ENCODE measurements at places on chromosomes 6 and 20.

GRCh38 chr20:3543901-3544507 is 73.2 kb downstream of the ATRN start:
- no peak for DNase-seq

GRCh38 chr6:42555477-42556457 is 8.1 kb upstream of the UBR2 start:
- no peak for DNase-seq

DNA sequence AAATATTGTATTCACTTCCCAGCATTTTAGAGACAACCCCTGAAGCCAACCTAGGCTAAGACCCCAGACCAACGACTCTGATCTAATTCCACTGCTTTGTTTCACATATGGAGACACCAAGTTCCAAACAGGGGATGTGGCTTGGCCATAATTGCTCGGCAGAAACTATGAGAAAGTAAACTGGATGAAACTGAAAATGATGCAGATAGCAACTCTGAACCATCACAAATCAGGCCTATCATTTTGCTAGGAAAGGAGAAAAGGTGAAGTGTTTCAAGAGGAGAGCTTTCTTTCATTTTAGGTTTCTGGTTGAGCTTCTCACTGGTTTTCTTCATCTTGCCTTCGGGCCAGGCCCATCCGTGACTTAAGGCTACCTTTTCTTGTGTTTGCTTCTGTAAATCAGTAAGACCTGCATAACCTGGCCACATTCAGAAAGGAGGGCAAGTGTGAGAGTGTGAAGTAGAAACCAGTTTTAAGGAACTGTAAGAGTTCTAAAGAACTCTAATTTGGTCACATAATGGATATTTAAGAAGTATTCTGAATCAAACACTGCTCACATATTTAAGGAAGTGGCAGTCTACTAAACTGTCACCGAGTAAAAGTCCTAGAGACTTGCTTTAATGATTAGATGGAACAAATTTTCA is 105.8 kb downstream of the BACH2 start:
- DNase-seq: no peak

GRCh38 chr6:100304575-100304974 is 160.1 kb downstream of the SIM1 start:
- DNase-seq: no peak

DNA sequence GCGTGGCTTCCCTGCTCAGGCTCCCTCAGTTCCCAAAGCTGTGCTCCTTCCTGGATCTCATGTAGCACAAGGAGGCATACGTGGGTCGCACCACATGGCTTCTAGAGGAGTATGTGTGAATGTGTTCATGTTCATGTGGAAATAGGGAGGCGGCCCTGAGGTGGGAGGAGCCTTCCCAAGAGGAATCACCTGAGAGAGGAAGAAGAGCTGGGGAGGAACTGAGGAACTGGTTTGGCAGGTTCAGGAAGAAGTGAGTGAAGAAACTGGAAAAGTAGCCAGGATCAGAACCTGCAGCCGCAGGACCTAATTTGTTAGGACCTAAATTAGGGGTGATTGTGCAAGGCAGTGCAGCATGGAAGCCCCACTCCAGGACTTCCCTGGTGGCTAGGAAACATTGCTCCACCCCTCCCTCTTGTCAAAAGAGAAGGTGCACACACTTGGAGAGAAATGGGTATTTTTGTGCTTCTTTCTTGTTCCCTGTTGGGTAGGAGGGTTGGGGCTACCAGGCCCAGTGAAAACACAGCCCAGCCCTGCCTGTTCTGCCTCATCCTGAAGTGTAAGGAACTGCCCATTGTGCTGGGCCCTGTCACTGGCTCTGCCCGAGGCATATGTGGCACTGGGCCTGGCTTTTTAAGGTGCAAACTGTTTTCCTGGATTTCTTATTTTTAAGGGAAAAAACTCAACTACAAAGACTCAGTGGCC is 20.7 kb downstream of the SYNJ2 start:
- DNase-seq: no peak

DNA sequence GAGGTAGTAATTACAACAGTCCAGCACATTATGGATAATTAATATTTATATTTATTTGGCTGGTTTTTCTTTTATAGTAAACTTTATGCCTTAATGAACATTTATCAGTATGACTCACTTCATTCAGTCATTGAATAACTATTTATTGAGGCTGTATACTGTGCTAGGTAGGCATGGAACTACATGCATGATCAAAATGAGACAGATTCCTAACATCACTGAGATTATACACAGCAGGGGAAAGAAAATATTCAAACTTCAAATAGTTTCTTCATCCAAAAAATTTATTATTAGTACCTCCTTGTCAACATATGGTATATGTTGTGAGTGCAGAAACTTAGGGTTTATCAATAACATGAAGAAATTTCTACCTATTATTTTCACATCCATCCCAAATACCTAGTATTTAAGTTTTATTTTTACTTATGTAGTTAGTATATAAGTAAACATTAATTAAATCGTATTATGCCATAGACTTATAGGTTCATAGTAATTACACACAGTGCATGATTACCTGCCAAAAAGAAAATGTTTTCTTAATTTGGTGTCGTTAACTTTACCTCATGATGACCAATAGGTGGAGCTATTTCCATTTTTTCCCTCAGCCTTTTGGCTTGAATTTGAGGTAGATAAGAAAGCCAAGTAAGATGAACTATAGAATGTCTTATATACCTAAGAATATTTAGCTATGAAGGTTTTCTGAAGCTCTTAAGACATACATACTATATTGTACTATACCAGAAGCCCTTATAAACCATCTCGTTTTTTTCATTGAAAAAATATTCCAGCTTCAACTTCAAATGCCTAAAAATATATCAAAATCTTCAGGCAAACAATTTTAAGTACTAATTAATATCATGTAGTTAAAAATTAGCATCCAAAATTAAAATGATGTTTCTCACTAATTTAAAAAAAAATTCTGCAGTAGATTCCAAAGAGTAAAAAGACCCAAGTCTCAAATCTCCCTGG is 12.5 kb upstream of the TMEM30A start:
- no peak for DNase-seq

DNA sequence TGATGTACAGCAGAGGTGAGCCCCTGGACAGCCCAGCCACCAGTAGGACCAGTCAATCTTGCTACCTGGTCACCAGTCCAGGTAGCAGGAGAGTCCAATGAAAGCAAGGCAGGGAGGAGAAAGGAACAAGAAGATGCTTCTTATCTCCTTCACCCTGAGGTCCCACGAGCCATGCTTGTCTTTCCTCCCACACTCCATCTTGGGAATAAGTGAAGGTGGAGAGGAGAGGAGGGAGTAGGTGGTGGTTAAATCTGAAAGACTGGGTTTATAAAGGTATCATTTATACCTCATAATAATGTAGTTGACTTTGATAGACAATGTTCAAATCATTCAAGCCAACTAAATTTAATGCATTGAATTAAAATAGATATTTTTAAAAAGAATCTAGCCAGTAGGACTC is 35.9 kb downstream of the LAMP5 start:
- no peak for DNase-seq

DNA sequence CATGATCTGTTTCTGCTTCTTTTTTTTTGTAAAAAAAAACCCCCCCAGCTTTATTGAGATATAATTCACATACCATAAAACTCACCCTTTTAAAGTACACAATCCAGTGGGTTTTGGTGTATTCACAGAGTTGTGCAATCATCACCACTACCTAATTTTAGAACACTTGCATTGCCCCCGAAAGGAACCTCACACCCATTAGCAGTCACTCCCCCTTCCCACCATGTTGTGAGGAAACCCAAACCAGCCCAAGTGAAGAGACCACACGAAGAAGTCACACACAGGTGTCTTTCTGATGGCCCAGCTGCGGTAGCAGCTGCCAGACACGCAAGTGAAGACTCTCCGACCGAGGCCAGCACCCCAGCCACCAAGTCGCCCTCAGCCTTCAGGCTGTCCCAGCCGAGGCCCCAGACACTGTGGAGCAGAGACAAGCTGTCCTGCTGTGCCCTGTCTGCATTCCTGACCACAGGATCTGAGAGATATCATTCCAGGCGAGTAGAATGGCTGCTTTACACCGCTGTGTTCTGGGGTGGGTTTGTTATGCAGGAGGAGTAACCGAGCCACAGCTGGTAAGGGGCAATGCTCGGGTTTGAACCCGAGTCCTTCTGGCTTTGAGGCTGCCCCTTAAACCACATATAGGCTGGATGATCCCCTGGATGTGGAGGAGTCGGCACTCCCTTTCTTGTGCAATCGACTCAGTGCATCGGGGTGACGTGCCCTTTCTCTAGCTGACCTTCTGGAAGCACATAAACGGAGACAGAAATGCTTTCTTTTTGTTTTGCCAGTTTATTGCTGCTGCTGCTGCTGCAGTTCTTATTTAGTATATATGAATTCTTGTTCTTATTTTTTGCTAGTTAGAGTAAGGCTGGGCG is 59.1 kb upstream of the PTPN1 start:
- no peak for DNase-seq

DNA sequence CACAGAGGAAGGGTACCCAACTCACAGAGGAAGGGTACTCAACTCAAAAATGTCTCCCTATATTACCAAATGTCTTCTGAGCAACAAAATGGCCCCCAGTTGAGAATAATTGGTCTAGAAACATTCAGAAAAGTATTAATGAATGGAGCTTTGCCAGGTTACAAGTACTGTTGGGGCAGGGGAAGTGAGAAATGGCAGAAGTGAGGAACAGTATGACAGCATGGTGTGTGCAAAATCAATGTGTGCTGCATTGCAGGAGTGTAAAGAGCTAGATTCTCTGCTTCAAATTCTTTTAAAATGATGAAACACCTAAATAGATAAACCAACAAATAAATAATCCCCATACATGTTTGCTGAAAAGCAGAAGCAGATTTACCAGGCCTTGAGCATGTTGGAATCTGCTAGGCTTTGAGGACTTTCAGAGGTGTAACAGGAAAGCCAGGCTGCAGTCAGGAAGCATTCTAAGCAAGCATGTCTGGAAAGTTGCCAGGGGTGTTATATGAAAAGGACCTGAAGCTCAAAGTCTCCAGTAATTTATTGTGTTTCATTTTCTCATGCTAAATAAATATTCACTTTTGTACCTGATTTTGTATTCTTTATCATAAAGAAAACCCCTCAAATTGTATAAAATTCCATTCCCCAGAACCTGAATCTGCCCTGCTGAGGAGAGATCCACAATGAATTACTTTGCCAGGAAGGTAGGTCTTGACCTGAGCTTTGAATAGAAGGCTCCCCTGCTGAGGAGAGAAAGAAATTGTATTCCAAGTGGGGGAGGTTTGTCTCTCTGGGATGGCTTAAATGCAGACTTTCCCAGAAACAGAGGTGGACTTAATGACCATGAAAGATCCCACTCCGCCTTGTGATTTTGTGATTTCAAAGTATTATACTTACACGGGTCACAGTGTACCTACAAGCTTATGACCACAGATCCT is 265.0 kb upstream of the MARCKS start:
- no peak for DNase-seq

GRCh38 chr6:45822246-45822812 is 193.3 kb downstream of the CLIC5 start:
- no peak for DNase-seq

DNA sequence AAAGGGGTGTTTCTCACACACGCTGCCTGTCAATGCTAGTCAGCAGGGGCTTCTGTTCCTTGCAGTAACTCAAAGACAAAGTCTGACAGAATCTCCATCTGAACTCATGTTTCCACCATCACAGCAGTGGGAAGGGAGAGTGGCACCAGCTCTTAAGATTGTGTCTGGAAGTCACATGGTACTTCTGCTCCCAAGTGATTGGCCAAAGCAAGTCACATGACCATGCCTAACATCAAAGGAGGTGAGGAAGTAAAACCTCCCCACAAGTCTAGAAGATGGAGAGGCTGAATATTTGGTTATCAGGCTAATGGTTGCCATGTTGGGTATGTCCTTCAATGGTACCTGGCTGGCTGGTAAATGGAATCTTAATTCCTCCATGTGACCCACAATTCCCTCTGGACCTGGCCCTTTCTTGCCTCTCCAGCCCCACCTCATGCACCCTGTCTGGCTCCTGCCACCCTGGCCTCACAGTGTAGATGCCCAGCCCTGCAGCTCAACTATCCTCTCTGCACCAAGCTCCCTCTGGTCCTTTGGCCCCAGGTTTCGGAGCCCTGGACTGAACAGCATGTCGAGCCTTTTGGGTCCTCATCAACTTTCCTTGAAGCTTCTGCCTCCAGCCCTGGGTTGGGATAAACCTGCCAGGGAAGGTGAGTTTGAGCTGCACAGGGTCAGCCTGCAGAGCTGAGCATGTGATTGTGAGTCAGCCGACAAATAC is 51.0 kb upstream of the PMEPA1 start:
- no peak for DNase-seq

DNA sequence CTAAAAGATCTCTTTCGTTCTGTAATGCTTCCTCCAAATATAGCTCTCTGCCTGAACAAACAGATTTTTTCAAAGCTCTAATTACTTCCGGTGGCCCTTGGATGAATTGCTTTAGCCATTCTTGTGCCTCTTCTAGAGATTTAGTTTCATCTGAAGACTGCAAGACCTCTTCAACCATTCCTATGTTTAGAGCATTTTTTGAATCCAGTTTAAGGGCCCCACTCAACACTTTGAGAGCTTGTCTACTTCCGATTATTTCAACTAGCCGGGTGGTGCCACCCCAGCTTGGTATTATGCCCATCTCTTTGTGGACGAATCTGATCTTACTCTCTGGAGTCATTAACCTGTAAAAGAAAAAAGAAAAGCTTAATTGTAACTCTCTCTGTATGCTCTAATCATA is 23.3 kb downstream of the RNF146 start:
- DNase-seq: no peak

- no peak for DNase-seq
These were observed 72.9 kb upstream of the GLP1R start for GRCh38 chr6:38975621-38976049.

GRCh38 chr6:11277275-11278206 is 45.1 kb upstream of the NEDD9 start:
- DNase-seq: peak; percentile 9

- no peak for DNase-seq
These were observed 17.9 kb downstream of the VSTM2L start for GRCh38 chr20:37920679-37921322.

- DNase-seq: no peak
These were observed 210.2 kb upstream of the THEMIS start for GRCh38 chr6:128111096-128111495.

DNA sequence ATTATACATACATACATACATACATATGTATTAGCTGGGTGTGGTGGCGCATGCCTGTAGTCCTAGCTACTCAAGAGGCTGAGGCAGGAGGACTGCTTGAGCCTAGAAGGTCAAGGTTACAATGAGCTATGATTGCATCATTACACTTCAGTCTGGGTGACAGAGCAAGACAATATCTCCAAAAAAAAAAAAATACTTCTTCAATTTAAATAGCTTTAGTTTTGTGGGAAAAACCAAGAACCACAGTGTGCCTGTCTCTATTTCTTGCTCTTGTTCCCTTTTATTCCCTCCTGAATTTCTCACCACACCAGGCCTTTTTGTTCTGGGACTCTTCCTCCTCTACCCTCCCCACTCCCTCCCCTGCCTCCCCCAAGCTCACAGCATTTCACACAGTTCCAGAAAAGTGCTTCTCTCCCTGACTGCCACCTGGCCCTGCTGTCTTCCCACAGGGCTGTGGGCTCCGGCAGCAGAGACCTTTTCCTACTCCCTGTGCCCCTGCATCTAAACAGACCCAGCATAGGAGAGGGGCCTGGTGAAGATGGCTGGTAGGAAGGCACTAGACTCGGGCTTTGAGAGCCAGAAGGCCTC is 1.3 kb downstream of the C20orf203 start:
- DNase-seq: no peak

- DNase-seq: no peak
These were observed 37.6 kb upstream of the AVP start for GRCh38 chr20:3121955-3122610.
